Cerebellar nuclear complex (tissue), 1 donor: ENCODE measurements at places on chromosomes 12 and 14.
A peak's percentile ranks its signal among the peaks of the same experiment; 100 is the strongest.

DNA sequence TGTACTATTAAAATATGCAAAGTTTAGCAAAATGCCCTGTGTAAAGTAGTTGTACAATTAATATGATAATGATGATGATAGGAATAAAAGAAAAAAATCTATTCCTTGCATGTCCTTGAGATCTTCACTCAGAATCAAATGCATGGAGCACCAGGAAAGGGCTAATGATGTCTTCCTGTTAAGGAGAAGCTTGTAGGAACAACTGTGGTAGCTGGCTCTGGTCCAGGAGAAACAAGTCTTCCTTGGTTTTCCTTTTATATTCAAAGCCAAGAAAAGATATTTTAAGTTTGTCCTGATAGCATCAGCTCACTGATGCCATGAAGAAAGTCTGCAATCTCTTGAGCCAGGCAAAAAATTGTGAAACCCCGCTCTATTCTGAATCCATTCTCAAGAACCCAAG is 138.9 kb downstream of the PIK3C2G start:
- DNase-seq, result no peak

DNA sequence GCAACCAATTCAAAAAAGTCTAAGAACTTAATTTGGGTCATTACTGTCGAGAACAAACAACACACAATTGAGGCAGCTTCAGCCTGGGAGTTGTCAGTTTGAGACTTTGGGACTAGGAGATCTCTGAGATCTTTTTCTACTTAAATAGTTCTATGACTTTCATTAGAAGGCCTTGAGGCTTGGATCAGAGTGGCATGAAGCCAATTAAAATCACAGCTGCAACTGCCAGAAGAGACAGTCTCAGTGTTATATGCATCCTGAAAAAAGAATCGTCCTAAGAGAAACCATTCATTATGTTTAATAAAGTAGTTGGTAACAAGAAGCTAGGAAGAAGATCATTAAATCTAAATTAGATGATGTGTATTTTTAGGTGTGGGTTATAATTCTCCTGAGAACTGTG is 170.8 kb upstream of the RASSF8 start:
- no peak for DNase-seq

- no peak for DNase-seq
These were observed 8.9 kb downstream of the PELI2 start for GRCh38 chr14:56127156-56127555.

- DNase-seq, result no peak
These were observed 248.6 kb upstream of the KRR1 start for GRCh38 chr12:75759842-75760572.

- DNase-seq, result peak; percentile 68
These were observed 753 bp downstream of the RPH3A start for GRCh38 chr12:112792301-112792700.

DNA sequence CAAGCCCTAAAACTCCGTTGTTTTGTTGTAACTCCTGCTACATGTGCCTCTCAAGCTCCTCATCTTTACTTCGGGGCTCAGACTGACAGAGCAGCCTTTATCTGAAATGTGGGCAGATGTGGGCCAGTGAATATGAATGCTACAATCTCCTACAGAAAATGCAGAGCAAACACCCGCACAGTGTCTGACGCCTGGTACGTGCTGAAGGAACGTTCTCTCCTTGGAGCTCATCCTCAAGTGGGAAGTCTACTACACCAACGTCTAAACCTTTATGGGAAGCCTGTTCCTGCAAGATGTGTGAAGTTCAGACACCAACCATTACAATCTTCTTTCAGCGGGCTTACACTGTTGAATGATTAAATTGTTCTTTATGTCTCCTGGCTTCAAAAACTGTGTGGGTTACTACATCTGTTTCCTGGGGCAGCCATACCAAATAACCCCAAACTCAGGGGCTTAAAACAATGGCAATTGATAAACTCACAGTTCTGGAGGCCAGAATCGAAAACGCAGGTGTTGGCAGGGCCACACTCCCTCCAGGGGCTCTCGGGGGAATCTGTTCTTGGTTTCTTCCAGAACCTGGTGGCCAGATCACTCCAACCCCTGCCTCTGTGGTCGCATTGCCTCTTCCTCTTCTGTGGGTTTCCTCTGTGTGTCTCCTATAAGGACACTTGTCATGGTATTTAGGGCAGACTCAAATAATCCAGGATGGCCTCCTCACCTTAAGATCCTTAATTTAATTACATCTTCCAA is 179.7 kb upstream of the PLXNC1 start:
- no peak for DNase-seq

- no peak for DNase-seq
These were observed 25.2 kb upstream of the RASSF3 start for GRCh38 chr12:64585104-64585503.

- DNase-seq, result no peak
These were observed 249.3 kb downstream of the FOXN3 start for GRCh38 chr14:89167705-89168104.

DNA sequence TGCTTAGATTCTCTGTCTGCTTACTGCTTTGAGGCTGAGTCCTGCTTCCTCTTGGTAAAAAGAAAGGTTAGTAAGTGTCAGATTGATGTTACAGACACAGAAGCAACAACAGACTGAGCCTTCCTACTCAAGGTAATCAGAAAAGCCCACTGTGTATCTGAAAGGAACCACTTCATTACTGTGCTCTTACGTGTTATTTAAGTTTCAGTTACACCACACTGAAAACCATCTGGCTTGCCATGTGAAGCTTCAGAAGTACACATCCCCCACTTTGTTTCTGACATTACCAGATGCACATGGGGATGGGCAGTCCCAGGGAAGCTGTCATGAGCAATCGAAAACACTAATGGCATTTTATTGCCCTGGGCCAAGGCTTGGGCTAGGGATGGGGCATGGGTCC is 1290.1 kb downstream of the AACS start:
- no peak for DNase-seq

DNA sequence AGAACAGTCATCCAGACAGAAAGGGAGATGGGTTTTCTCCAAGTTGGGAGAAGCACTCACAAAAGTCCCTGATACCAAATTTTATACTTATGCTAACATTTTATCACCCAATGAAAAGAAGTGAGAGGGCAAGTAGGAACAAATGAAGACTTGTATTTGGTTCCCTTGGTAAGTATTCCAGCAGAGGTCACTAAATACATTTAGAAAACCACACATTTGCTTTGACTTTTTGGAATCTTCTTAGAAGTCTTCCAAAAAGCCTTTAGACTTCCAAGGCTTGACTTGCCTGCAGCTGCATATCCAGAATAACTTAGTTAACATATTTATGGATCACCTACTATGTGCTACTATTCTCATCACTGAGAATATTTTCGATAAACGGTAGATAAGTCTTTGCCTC is 3.1 kb upstream of the GYS2 start:
- DNase-seq, result no peak

DNA sequence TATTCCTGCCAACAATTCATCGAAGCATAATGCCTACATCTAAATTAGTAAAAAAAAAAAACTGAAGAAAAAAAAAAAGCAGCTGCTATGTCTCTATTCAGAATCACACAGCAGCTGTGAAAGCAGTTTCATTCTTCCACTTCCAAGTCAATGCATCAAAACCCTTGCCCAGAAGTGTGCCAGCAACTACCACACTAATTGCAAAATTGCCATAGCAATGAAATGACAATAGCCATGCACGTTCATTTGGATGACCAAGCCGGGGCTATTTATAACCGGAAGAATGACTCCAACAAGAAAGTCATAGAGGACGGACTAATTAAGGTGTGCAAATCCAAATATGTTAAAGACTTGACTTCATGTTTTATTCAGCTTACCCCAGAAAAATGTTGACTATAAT is 42.5 kb downstream of the SLC2A13 start:
- no peak for DNase-seq

- no peak for DNase-seq
These were observed 29.1 kb downstream of the NGB start for GRCh38 chr14:77241955-77242354.

- no peak for DNase-seq
These were observed 357.0 kb downstream of the NAV3 start for GRCh38 chr12:78187741-78188140.

GRCh38 chr14:76391981-76392690 is 16.2 kb downstream of the ESRRB start:
- DNase-seq, result no peak

GRCh38 chr12:121288986-121289385 is 7.5 kb downstream of the CAMKK2 start:
- DNase-seq, result no peak

DNA sequence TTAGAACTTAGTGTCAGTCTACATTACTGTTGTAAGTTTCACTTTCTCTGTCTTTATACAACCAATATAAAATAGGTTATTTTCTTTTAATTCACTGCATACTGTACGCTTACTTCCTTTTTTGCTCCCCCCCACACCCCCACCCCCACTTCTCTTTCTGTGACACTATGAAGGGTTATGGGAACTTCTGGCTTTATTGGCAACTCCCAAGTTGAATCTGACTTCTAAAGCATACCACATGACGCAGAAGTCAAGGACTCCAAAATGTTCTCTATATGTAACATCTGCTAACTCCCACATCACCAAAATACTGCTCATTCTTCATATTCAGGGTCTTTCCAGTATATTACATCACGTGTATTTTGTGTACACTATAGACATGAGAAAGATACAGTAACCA is 81.2 kb upstream of the ATXN7L3B start:
- DNase-seq, result no peak

- no peak for DNase-seq
These were observed 126.2 kb downstream of the CRADD start for GRCh38 chr12:93803424-93803807.
